Activated naive CD8-positive, alpha-beta T cell treated with anti-CD3 and anti-CD28 coated beads, Interleukin-2, amount 10 ng/mL, durations not matched to agents 7 days and 5 days (primary cell): ENCODE measurements at places on chromosomes 6 and 20. TPM values are rescaled to one million over a fixed set of nuclear protein-coding genes. Genes with fewer than 3 reads are reported as not detected.

TRIM15 gene
- not detected for total RNA-seq

SMLR1 gene
- total RNA-seq, result not detected

SLC26A8 gene
- total RNA-seq, result not detected

TPX2 gene
- 114 TPM for total RNA-seq

KCNG1 gene
- not detected for total RNA-seq

UBE3D gene
- 4.7 TPM for total RNA-seq

WFDC12 gene
- total RNA-seq, result not detected

SAMD5 gene
- total RNA-seq, result not detected

BTNL2 gene
- not detected for total RNA-seq

EYA4 gene
- total RNA-seq, result not detected

RAB23 gene
- 1.9 TPM for total RNA-seq

SLC35F1 gene
- total RNA-seq, result not detected

GATA5 gene
- total RNA-seq, result not detected

IP6K3 gene
- not detected for total RNA-seq

CDH22 gene
- total RNA-seq, result not detected
